Activated T-cell treated with anti-CD3 and anti-CD28 coated beads for 48 hours (primary cell): ENCODE measurements at places on chromosomes 1 and 21.

DNA sequence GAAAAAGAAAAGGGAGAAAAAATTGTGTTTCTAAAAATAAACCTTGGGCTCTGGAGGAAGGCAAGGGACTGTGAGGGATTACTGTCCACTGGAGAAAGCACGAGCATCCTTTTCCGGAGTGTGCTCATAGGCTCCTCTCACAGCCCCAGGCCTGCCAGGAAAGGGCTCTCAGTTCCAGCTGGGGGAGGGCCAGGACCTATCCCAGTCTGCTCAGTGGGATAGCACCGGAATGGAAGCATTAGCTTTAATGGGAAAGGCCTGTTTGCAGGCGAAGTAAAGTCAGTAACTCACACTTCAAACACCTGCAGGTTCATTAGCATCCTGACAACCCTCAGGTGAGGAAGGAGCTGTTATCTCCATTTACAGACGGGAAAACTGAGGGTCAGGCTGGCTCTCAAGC is 113.9 kb upstream of the USP24 start:
- no peak for DNase-seq

DNA sequence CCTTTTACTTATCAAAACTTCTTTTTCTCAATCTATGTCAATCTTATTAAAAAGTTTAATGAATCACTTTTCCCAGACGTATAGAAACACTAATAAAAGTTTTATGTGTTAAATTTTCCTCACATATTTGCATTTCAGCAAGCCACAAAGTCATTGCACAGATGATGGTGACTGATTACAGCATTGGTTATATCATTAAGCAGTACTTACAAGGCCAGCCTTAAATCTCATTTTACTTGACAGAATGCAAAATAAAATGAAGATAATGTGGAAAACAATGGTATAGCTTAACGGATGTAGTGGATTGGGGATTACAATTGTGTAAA is 39.5 kb downstream of the TMEM200B start:
- DNase-seq, result no peak

DNA sequence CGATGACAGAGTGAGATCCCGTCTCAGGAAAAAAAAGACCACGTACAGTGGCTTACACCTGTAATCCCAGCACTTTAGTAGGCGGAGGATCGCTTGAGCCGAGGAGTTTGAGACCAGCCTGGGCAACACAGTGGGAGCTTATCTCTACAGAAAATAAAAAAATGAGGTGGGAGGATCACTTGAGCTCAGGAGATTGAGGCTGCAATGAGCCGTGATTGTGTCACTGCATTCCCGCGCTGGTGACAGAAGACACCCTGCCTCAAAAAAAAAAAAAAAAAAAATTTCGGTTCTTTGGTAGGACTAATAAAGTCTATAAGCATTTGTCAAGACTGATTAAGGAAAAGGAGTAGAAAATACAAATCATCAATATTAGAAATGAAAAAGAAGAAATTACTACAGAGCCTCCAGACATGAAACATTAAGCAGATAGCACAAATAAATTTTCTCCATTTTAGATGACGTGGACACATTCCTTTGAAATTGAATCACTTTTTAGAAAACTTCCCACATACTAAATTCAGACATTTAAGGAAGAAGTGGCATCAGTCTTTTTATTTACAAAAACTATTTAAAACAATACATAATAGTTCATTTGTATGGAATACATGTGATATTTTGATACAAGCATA is 30.4 kb downstream of the MORC3 start:
- no peak for DNase-seq

- DNase-seq, result no peak
Observed at GRCh38 chr1:230279583-230279945, 146.6 kb downstream of the PGBD5 start.

DNA sequence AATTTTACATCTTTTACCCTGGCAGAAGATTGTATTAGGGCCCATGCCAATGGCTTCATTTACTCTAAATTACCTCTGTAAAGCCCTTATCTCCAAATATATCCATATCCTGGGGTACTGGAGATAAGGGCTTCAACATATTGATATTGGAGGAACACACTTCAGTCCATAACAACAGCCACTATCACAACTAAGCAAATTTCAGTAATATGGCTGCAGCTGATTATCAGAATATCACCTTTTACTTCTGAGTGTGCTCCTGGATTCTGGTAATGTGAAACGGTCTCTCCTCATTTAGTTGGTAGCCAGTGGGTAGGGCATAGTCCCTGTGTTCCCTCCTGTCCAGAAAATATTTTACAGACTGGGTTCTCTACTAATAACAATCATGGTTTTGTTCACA is 53.3 kb downstream of the IVNS1ABP start:
- DNase-seq, result no peak

- no peak for DNase-seq
Observed at GRCh38 chr1:115332813-115333608, 5.0 kb downstream of the NGF start.

GRCh38 chr1:114833421-114833820 is 21.2 kb upstream of the SYCP1 start:
- no peak for DNase-seq
